ENCODE measurements at places on chromosomes 4 and X.

- no peak for DNase-seq
Observed at GRCh38 chr4:8834681-8835220, 36.9 kb downstream of the HMX1 start.

DNA sequence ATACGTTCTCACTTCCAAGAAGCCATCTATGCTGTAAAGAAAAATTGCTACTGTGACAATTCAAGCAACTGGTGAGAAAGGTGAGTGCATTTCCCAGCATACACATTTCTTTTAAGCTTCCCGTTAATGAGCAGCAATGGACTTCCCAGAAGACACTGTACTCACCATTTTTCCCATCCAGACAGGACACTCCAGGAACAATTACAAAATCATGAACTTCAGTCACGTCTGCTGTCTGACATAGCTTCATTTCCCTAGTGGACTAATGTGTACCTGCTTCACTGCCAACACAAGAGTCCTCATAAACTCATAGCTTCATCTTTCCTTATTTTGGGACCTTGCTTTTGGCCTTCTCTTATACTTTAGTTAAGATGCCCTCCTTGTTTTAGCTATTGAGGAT is 156.9 kb downstream of the ENOX2 start:
- DNase-seq, result no peak

- DNase-seq, result no peak
Observed at GRCh38 chr4:175457956-175458355, 354.1 kb downstream of the GPM6A start.

DNA sequence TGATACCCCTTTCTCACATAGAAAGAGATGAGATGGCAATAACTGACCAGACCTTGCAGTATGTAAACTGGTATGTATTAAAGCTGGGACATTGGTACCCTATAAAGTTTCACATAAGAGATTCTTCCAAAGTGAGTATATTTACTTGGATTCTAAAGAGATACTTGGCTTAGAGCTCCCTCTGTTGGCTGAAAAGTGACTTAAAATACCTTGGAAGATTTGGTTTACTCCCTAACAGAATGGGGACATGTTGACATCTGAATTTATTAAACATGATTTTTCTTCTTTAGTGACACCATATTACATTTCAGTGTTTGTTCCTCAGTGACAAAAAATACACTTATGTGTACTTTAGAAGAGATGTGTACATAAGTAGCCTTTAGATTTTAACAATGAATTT is 47.9 kb upstream of the RGN start:
- no peak for DNase-seq

GRCh38 chrX:39633293-39633692 is 464.5 kb downstream of the BCOR start:
- no peak for DNase-seq

DNA sequence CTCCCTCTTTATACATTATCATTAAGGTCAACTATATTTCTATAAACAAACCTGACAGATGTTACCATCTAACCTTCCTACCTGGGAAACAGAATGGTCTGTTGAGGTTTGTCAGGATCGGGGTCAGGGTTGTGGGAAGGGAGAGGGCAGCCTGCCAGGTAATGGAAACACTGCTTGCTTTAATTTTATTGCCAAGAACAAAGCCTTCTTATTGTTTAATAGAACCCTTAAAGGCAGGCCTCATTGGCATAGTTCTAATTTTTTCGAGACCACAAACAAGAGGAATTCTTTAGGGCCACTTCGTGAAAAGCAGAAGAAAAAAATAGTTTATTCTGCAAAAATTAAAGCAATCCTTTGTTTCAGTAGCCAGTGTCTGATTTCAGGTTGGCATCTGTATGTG is 113.2 kb downstream of the MID1 start:
- DNase-seq, result no peak

DNA sequence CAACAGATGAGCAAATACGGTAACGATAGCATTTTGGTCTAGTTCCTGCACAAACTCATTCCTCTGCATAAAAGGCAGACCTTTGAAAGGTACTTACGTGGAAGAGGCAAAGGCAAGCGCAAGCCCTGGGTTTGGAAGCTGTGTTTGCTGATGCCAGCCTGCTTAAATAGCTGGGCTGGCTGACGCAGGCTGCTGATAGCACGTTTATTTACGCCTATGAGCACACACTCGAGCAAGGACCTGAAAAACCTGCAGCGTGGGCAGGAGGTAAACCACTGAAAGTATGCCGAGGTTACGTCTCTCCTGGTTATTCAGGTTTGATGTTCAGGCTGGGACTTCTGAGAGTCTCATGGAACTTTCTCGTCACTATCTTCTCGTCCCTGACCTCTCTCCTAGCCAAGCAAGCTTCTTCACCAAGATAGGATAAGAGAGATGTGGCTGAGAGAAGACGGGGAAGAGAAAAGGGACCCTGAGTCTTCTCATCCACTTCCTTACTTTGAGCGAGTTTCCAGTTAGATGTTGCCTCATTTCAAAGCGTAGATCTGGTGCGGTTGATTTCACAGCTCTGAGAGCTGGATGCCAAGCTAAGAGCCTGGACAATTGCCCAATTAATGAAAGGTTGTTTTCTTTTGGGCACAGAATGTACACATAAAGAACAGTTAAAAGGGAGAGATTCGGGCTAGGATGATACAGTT is at the start of gene HOPX:
HOPX (minus strand) TSS at position 139 of the 695 bp plus-strand sequence. CDS start 23,480 bp downstream, outside the sequence.
- peak; percentile 17 for DNase-seq

- peak; percentile 50 for DNase-seq
Observed at GRCh38 chrX:30735839-30736238, 82.6 kb downstream of the GK start.

- no peak for DNase-seq
Observed at GRCh38 chrX:115560211-115560977, 580 bp upstream of the PLS3 start.

DNA sequence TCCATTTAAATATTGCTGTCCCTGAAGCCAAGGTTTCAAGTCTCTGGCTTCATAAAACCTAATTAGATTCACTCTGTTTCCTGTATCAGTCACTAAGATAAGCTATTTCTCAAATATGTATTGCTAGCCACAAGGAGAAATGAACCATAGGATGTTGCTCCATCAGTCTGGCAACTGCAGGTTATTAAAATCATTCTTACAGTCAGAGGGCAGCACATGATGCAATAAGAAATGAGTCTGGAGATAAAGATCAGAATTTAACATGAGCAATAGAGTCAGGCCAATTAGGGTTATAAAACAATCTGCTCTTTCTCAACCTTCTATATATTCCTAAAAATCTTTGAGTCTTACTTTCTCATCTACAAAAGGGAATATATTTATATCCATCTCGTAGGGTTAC is 7.2 kb downstream of the PRKG2 start:
- no peak for DNase-seq

GRCh38 chrX:45233531-45233930 is 32.9 kb upstream of the DIPK2B start:
- no peak for DNase-seq

- peak; percentile 57 for DNase-seq
Observed at GRCh38 chrX:124217304-124218251, 114.9 kb upstream of the TEX13D start.

GRCh38 chr4:26812049-26812714 is 48.5 kb upstream of the STIM2 start:
- DNase-seq, result no peak

DNA sequence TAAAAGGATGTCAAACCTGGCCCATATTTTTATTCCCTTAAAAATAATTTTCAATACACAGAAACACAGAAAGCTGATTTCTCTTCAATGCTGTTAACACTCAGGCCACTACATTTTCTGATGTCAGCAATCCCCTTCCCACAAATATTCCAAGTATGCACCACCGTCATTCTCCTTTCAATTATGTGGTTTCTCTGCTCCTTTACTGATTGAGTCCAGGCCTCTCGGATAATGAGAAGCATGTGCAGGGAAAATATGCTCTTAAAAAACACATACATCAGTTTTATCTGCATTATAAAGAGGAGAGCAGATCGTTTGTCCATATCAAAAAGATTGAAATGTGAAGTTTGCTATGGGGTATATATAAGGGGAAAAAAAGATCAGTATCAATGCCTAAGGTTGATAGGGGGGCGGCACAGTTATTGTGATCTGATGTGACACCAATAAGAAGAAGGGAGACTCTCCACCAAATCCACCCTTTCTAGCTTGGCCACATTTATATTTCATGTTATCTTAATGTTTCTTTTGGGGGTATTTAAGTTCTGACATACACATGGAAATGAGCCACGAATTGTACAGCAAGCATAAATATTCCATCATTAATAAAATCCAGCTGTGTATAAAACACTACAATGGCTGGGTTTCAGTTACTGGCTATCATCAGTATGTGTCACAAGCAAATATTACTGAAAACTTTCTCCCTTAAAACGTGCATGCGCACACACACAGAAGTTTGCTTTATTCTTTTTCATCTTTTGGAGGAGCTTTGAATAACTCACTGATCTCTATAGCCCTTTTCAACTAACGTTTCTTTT is 6.4 kb downstream of the AMOT start:
- DNase-seq, result no peak

- DNase-seq, result no peak
Observed at GRCh38 chr4:185835814-185836213, 23.8 kb upstream of the SORBS2 start.

GRCh38 chrX:41889317-41890025 is 33.9 kb downstream of the CASK start:
- no peak for DNase-seq

- no peak for DNase-seq
Observed at GRCh38 chrX:23659339-23659738, 8.0 kb upstream of the PRDX4 start.

GRCh38 chr4:139795527-139796314 is 130.1 kb downstream of the MGST2 start:
- no peak for DNase-seq

- DNase-seq, result no peak
Observed at GRCh38 chrX:30637874-30638815, 15.1 kb upstream of the GK start.

GRCh38 chrX:73799888-73800287 is 236.9 kb downstream of the CHIC1 start:
- DNase-seq, result no peak

DNA sequence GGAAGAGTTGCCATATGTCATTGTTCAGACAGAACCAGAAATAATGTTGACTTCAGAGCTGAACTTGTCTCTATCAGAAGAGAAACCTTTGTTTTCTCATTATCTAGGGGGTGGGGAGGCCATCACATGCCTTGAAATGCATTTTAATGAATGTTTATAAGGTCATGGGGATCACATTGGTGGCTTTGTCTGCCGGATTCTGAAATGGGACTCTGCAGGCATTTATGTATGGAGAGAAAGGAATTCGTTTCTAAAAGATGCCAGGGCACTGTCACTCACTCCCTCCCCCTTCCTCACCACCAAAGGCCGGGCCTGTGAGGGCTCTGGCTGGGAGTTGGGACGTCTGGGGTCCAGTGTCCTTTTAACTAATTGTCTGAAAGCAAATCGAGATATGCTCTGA is 102.2 kb downstream of the MAMLD1 start:
- no peak for DNase-seq

DNA sequence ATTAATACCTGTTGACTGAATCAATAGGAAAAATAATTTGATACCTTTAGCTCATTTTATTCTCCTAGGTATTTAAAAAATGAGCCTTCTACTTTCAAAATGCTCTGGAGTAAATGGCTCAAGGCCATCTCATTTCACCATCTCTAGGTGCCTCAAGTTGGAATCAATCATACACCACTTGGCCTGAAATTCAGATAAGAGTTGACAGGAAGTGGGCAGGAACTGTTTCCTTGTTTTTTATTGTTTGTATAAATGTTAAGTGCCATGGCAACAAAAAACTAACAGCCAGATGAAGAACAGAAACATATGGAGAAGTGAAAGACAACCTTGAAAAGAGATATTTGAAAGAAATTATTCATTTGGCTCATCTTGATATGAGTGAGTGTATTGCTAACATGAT is 12.4 kb downstream of the LIMCH1 start:
- DNase-seq, result no peak

GRCh38 chr4:163484906-163485305 is 9.6 kb upstream of the TMA16 start:
- DNase-seq, result peak; percentile 39

DNA sequence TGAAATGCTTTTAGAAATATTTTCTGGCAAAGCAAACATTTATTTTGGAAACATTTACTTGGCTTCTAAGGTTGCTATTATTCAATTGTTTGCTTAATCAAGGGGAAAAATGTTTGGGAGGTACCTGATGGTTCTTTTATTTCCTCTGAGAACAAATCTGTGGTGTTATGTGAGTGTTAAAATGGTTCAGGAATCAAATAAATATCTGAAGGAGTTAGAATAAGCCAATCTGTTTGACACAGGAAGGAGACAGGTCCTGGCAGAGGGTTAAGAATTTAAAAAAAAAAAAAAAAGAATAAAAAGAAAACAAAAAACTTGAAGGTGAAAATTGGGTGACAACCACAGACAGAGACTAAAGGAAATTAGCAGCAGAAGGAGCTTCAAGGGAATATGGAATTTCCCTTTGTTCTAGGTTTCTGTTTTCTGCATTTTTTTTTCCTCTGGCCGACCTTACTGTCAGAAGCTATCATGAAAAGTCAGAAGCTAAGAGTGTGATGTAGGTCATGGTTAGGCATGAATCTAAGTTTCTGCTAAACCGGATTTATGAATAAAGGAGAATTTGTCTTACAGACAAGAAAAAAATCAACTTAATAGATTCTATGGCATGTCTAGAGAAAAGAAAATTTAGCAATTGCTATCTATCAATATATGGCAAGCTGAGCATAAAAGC is 78.6 kb upstream of the PNPLA4 start:
- no peak for DNase-seq

DNA sequence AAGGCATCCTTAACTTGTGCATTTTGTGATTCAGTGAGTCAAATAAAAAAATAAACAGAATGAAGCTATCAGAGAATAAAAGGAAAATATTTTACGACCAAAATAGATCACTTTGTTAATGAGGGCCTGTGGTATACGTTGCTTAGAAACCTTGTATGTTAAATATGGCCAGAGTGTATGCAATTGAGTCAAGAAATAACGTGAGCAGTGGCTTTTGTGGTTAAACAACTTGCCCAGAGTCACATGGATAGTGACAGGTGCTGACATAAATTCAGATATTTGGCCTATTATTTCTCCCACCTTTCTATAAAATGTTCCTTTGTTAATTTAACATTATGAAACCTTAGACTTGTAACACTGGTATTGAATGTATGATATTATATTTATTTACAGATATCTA is 393.4 kb downstream of the PABPC4L start:
- DNase-seq, result no peak

DNA sequence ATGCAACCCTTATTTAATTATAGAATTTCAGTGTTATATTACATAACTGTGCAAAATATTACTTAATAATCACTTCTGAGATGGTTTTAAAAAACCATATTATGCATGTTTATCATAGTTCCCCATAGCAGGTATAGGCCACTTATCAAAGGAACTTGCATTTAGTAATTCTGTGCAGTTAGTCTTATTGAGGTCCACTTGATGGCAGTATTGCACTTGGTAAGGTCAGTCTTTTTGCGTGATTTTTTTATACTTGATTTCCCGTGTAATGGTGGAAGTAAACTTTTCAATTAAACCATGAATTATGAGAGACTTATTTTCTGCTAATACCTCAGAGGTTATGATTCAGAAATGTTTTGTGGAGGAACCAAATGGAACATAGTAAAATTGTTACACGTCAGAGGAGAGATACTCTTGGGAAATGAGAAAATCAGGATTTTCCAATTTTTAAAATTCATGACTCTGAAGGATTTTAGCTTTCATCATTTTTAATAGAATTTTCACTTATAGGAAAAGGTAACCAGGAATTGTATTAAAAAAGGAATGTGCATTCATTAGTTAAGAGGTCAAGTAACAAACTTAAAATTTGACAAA is 230.0 kb downstream of the CCSER1 start:
- DNase-seq, result no peak

Data from T-cell (primary cell).